A549 treated with dexamethasone at 1 μM for 4 hours (cell line): ENCODE measurements at places on chromosomes 5 and 9. TPM values are rescaled to one million over a fixed set of nuclear protein-coding genes. Genes with fewer than 3 reads are reported as not detected.

FAM120AOS gene
- 44.4 to 50.3 TPM (median 49.4 TPM) in 5 replicates for total RNA-seq

TLR4 gene
- 0.06 to 0.20 TPM (median 0.13 TPM) in 5 replicates for total RNA-seq

TMC1 gene
- 0.07 to 0.17 TPM (median 0.12 TPM) in 4 of 5 replicates, not detected in the other for total RNA-seq

IFNA4 gene
- total RNA-seq = not detected in 5 replicates

EPB41L4B gene
- total RNA-seq = 24.6 to 33.9 TPM (median 32.2 TPM) in 5 replicates

TMEM252 gene
- total RNA-seq = not detected in 5 replicates

DCTN4 gene
- 16.6 to 24.2 TPM (median 20.5 TPM) in 5 replicates for total RNA-seq

FBLL1 gene
- total RNA-seq = 0.06 to 0.13 TPM (median 0.08 TPM) in 4 of 5 replicates, not detected in the other

SPINK6 gene
- total RNA-seq = 0.27 to 1.4 TPM (median 0.39 TPM) in 5 replicates

CCDC183 gene
- 0.11 to 0.43 TPM (median 0.27 TPM) in 5 replicates for total RNA-seq

CSF2 gene
- total RNA-seq = 0.14 to 0.21 TPM (median 0.16 TPM) in 3 of 5 replicates, not detected in the others

ADAMTS12 gene
- 5.7 to 7.6 TPM (median 7.3 TPM) in 5 replicates for total RNA-seq

TMEM215 gene
- 0.02 TPM in 3 of 5 replicates, not detected in the others for total RNA-seq

ZFP2 gene
- total RNA-seq = 0.03 to 0.06 TPM (median 0.04 TPM) in 3 of 5 replicates, not detected in the others

FUT7 gene
- total RNA-seq = 0.04 to 0.10 TPM (median 0.05 TPM) in 4 of 5 replicates, not detected in the other

ENHO gene
- 1.3 to 2.4 TPM (median 1.8 TPM) in 5 replicates for total RNA-seq

ADGRD2 gene
- total RNA-seq = not detected in 5 replicates

AQP7 gene
- 0.14 to 0.67 TPM (median 0.33 TPM) in 5 replicates for total RNA-seq

HAPLN1 gene
- not detected in 5 replicates for total RNA-seq

PHF24 gene
- 0.08 to 0.19 TPM (median 0.14 TPM) in 5 replicates for total RNA-seq
